ENCODE measurements at places on chromosomes 2 and 18.

DNA sequence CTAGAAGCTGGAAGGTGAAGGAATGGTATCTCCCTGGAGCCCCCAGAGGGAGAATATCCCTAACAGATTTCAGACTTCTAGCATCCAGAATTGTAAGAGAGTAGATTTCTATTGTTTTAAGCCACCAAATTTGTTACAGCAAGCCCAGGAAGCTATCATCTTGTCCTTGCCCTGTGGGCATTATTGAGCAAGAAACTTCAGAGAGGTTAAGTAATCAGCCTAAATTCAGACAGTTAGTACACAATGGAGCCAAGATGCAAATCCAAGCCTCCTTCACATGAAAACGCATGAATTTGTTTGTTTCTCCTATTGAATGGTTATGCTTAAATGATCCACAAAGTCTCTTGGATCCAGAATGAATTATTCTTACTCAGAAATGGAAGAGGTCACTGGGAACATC, 55.2 kb upstream of the TRIB2 start:
- DNase-seq: no peak

DNA sequence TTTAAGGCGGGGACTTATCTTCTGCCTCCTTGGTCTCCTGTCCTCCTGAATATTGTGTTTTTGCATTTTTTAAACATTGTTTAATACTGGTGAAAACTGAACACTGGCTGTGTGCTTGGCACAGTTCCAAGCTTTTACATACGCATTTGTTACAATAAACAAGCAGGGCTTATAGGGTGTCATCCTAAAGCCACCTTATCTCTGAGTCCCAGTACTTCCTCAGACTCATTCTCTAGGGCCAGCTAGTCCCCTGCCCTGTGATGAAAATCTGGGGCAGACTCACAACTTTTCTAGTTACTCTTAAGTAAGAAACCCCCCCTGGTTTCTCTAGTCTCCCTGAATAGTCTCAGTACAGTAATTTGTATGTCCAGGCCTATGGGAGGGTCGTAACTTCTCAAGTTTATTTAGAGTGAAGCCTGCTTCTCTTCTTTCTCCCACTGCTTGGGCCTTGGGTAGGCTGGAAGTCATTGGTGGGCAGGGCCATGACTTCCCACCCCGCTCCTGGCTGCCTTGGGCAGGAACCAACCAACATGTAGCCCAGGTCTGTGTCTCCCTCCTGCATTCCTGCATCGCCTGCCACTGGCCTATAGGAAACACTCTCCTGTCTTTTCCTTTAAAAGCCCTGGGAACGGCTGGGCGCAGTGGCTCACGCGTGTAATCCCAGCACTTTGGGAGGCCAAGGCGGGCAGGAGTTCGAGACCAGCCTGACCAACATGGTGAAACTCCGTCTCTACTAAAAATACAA, 7.7 kb upstream of the KCNE4 start:
- no peak for DNase-seq

DNA sequence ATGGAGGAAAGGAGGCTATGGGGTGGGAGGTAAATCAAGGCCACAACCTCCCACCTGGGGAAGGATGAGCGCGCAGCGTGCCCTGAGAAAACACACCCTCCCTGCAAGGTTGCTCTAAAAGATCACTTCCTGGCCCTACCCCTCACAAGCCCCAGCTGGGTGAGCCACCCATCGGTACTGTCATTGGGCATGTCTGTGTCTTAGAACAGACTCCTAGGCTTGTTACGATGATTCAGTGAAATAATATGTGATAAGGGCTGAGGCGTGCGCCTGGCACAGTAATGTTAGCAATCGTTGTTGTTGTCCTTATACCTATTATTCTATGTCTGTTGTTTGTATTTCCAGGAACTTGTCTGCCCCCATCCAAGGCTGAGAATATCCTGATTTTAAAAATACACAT, 175.1 kb downstream of the ZFP36L2 start:
- DNase-seq: no peak

DNA sequence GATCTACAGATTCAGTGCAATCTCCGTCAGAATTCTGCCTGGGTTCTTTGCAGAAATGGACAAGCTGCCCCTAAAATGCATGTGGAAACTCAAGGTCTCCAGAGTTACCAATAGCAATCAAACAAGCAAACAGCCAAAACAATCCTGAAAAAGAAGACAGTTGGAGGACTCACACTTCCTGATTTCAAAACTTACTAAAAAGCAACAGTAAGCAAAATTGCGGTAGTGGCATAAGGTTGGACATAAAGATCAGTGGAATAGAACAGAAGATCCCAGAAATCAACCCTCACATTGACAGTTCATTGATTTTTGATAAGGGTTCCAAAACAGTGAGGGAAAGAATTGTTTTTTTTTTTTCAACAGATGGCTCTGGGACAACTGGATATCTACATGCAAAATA, 59.7 kb downstream of the NPPC start:
- no peak for DNase-seq

GRCh38 chr2:228329282-228329681, 147.8 kb upstream of the SPHKAP start:
- no peak for DNase-seq

GRCh38 chr2:120637847-120638246, 97.8 kb upstream of the GLI2 start:
- DNase-seq: no peak
